Stimulated activated CD8-positive, alpha-beta memory T cell treated with anti-CD3 and anti-CD28 coated beads, Interleukin-7, amount 100 ng/mL, for 48 hours (primary cell): ENCODE measurements at places on chromosomes 4 and X.

GRCh38 chrX:140298960-140299825 lies 205.7 kb downstream of the SOX3 start:
- DNase-seq = no peak

DNA sequence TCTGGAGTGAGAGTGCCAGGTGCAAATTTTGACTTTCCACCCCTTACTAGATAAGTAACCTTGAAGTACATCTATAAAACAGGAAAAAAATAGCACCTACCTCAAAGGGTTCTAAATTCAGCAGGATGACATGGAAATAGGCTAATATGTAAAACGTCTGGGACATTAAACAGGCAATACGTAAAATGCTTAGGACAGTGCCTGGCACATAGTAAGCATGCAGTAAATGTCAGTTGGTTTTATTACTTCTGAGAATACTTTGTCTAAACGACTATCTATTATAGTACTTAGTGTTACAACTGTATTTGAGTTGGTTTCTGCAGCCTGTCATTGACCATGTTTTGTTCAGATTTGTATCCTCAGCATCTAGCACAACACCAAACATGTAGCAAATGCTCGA lies 70.8 kb downstream of the ARX start:
- no peak for DNase-seq

DNA sequence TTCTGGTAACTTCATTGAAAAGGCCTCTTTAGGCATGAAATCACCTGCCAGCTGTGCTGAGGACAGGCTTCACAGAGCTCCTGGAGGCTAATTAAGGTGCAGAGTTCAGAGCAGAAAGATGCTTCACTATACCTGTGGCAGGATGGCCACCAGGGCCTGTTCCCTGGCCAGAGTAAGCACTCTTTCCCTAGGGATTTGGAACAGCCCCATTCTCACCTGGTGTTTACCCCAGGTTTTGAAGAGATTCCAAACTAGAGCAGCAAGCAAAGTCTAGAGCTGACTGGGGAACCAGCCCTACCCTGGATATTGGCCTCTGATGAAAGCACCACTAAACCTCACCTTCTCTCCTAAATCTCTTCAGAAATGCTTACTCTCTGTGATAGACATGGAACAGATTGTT lies 148.8 kb downstream of the PDE5A start:
- DNase-seq = no peak

GRCh38 chrX:133838761-133839676 lies 146.4 kb downstream of the GPC3 start:
- peak; percentile 1 for DNase-seq

- no peak for DNase-seq
Observed at GRCh38 chr4:55921093-55921492, 27.7 kb upstream of the CEP135 start.

DNA sequence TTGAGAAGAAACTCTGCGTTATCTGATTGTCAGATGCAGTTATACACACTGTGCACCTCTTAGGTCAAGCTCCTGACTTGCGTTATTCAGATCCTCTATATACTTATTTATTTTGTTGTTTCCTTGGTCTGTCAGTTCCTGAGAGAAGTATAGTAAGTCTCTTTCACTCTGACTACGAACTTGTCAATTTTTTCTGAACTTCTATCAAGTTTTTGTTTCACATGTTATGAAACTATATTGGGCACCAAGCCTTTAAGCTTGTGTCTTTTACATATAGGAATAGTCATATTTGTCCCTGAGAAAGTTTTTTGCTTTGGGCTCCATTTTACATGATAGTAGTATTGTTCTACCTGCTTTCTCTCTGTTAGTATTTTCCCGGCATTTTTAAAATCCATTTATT lies 31.7 kb downstream of the ZNF275 start:
- DNase-seq = no peak

GRCh38 chrX:16002185-16002584 lies 121.2 kb upstream of the GRPR start:
- DNase-seq = no peak
